ENCODE measurements at places on chromosomes 6 and 20.

DNA sequence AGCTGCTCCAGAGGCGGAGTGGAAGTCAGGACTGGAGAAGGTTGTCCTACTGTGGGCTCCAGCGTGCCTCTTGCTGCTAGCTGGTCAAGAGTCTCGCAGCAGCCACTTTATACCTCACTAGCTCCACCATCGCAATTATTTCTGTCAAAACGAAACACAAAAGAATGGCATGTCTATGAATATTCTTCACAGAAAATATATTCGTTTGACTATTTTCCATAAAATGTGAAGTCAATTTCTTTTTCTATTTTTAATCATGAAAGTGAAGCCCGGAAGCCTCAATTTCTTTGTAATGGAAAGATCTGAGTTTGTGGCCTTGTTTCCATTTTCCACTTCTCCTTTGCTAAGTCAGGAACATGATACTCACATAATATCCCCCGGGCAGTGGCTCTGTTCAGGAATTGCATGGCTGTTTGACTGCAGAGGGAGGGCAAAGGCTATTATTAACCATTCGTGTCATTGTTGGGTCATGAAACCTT is 51.7 kb downstream of the DTD1 start:
- no peaks in the 10 kb centered on the region for H3K27me3 ChIP-seq
- H3K27ac ChIP-seq = no peak overlapping the region
- H3K4me1 ChIP-seq = no peaks in the 10 kb centered on the region
- H3K4me3 ChIP-seq = no peak overlapping the region

GRCh38 chr6:35713006-35713767 is 23.6 kb upstream of the ARMC12 start:
- no peaks in the 10 kb centered on the region for H3K36me3 ChIP-seq
- no peak for DNase-seq
- no peak overlapping the region for H3K4me3 ChIP-seq

GRCh38 chr6:1756472-1757129 is 146.9 kb downstream of the FOXC1 start:
- no peaks in the 10 kb centered on the region for H3K36me3 ChIP-seq
- H3K4me3 ChIP-seq = no peak overlapping the region
- no peak overlapping the region for H3K27ac ChIP-seq
- H3K4me1 ChIP-seq = no peaks in the 10 kb centered on the region

- no peaks in the 10 kb centered on the region for H3K36me3 ChIP-seq
- H3K4me3 ChIP-seq = no peak overlapping the region
- H3K27me3 ChIP-seq = no peaks in the 10 kb centered on the region
Measured at GRCh38 chr6:166541366-166541765, 45.1 kb downstream of the RAMACL start.

DNA sequence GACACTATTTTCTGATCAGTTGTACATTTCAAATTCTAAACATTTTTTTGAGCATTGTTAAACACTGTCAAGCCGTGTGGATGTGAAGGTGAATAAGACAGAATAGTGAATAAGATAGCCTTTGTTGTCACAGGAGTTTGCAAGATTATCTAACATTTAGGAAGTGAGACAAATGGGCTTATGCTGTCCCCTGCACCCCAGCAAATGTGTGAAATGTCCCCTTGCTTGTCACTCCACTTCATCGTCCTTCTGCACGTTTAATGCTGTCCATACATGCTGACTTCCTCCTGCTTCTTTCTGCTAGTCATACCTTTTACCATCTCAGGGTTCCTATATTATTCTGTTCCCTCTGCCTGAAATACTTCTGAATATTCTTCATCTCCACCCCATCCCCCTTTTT is 62.6 kb downstream of the CBFA2T2 start:
- peak overlapping the region; percentile 35 for H3K27ac ChIP-seq
- H3K36me3 ChIP-seq = no peaks in the 10 kb centered on the region
- H3K27me3 ChIP-seq = no peaks in the 10 kb centered on the region
- H3K4me3 ChIP-seq = no peak overlapping the region

- H3K36me3 ChIP-seq = no peaks in the 10 kb centered on the region
- DNase-seq = no peak
- no peak overlapping the region for H3K27ac ChIP-seq
- H3K4me1 ChIP-seq = no peaks in the 10 kb centered on the region
Measured at GRCh38 chr20:5282561-5282960, 34.2 kb downstream of the PROKR2 start.

GRCh38 chr6:161507375-161507774 is 233.5 kb upstream of the AGPAT4 start:
- no peaks in the 10 kb centered on the region for H3K36me3 ChIP-seq
- H3K4me1 ChIP-seq = no peaks in the 10 kb centered on the region
- H3K27ac ChIP-seq = no peak overlapping the region
- no peaks in the 10 kb centered on the region for H3K27me3 ChIP-seq
- no peak for DNase-seq
- H3K4me3 ChIP-seq = no peak overlapping the region

DNA sequence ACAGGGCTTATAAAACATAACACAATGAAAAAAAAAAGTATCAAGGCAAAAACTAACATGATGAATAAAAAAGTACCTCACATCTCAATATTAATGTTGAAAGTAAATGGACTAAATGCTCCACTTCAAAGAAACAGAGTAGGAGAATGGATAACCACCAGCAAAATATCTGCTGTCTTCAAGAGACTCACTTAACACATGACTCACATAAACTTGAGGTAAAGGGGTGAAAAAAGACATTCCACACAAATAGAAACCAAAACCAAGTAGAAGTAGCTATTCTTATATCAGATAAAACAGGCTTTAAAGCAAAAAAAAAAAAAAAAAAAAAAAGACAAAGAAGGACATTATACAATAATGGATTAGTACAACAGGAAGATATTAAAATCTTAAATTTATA is 86.9 kb downstream of the TBC1D32 start:
- no peaks in the 10 kb centered on the region for H3K36me3 ChIP-seq
- DNase-seq = no peak
- H3K27me3 ChIP-seq = no peaks in the 10 kb centered on the region

GRCh38 chr20:12928358-12928754 is 80.4 kb upstream of the SPTLC3 start:
- peaks cover 4% of the 10 kb centered on the region for H3K4me1 ChIP-seq
- no peaks in the 10 kb centered on the region for H3K27me3 ChIP-seq
- DNase-seq = no peak
- H3K27ac ChIP-seq = no peak overlapping the region
- no peaks in the 10 kb centered on the region for H3K36me3 ChIP-seq

- DNase-seq = no peak
- H3K27me3 ChIP-seq = no peaks in the 10 kb centered on the region
- no peaks in the 10 kb centered on the region for H3K36me3 ChIP-seq
Measured at GRCh38 chr6:164947164-164947563, 362.2 kb downstream of the C6orf118 start.

DNA sequence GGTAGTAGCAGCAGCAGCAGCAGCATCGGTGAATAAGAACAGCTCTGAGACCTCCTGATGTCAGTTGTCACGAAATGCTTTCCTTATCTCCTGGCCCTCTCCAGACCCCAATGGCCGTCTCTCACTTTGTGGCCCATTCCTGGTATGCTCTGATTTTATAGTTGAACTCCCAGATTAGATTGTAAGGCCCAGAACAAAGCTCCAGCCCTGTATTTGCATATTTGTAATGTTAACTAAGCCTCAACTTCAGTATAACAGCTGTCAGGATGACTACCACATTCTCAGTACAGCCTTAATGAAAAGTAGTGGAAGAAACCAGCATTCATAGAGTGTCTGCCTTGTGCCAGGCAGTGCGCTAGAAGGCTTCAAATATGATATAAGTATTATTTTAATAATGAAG is 180.9 kb downstream of the SASH1 start:
- no peak overlapping the region for H3K4me3 ChIP-seq
- H3K36me3 ChIP-seq = no peaks in the 10 kb centered on the region
- no peaks in the 10 kb centered on the region for H3K27me3 ChIP-seq
- H3K27ac ChIP-seq = no peak overlapping the region

DNA sequence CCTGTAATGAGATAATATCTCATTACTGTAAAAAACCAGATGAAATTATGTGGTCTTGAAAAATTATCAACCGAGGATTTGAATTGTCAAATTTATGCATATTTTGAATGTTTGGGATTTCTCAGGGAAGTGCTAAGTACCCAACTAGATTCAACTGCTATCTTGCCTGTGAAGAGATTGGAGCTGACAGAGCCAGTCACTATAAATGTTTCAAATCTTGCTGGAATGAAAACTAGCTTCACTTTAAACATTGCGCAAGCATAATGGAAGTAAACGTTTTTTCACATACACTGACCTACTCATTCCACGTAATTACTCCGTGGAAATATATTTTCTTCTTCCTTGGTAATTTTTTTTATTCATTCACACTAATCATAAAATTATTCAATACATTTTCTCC is 46.7 kb downstream of the TMEM170B start:
- no peak overlapping the region for H3K27ac ChIP-seq
- DNase-seq = no peak
- H3K36me3 ChIP-seq = no peaks in the 10 kb centered on the region
- H3K4me1 ChIP-seq = no peaks in the 10 kb centered on the region
- H3K27me3 ChIP-seq = no peaks in the 10 kb centered on the region
